ENCODE measurements at places on chromosomes 16 and 17. TPM values are rescaled to one million over a fixed set of nuclear protein-coding genes. Genes with fewer than 3 reads are reported as not detected.

PRPSAP2 gene
- total RNA-seq, result 48.3 TPM

E4F1 gene
- total RNA-seq, result 21.9 TPM

C16orf96 gene
- 1.6 TPM for total RNA-seq

CCL17 gene
- total RNA-seq, result not detected

CBLN1 gene
- 6.3 TPM for total RNA-seq

YBX2 gene
- total RNA-seq, result 27.6 TPM

AGRP gene
- total RNA-seq, result not detected

SRCIN1 gene
- 3.8 TPM for total RNA-seq

GRCh38 chr16:76818606-76819181 is 372.3 kb upstream of the MON1B start:
- no peaks in the 10 kb centered on the region for H3K36me3 ChIP-seq
- no peak for DNase-seq
- no peak overlapping the region for H3K4me3 ChIP-seq

DNA sequence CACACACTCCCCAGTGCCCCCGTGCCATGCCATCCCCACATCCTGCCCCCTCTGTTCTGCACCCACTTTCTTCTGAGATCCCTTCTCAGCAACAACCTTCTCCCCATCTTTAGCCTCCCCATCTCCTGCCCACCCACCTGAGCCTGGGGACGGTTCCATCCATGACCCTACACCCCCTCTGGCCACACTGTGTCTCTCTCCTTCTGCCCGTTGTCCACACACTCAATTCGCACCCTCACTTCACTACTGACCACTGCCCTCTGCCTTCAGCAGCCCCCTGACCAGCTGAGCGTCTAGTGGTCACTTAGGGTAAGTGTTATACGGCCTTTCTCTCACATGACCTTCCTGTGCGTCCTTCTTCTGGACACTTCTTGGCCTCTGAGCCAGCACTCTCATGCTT is 6.1 kb downstream of the ARHGAP27 start:
- no peak for DNase-seq
- H3K36me3 ChIP-seq, result no peaks in the 10 kb centered on the region
- no peak overlapping the region for H3K4me3 ChIP-seq
- H3K4me1 ChIP-seq, result peaks cover 26% of the 10 kb centered on the region
- peaks cover 34% of the 10 kb centered on the region for H3K27me3 ChIP-seq

GRCh38 chr16:89549007-89549700 is 11.3 kb upstream of the RPL13 start:
- no peaks in the 10 kb centered on the region for H3K4me1 ChIP-seq
- no peaks in the 10 kb centered on the region for H3K27me3 ChIP-seq
- H3K4me3 ChIP-seq, result no peak overlapping the region
- no peak for DNase-seq
- H3K36me3 ChIP-seq, result peaks cover 29% of the 10 kb centered on the region
- no peak overlapping the region for H3K27ac ChIP-seq

GRCh38 chr17:55332296-55333041 is 67.7 kb downstream of the HLF start:
- no peaks in the 10 kb centered on the region for H3K4me1 ChIP-seq
- no peak for DNase-seq
- H3K4me3 ChIP-seq, result no peak overlapping the region
- no peaks in the 10 kb centered on the region for H3K36me3 ChIP-seq
- H3K27me3 ChIP-seq, result no peaks in the 10 kb centered on the region

DNA sequence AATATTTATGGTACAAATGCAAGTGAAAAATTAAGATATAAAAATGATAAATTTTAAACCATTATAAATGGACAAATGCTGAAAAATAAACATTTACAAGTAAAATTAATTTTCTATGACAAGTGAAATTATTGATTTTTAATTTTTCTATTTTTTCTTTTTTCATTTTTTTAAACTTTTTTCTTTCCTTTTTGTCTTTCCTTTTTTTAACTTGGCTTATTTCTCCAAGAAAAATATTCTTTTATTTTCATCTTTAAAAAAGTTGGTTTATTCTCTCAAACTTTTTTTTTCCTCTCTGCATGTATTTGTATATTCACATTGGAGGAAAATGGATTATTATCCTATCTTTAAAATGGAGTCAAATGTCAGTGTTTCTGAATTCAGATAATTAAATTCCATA is 3.9 kb upstream of the IGF2BP1 start:
- no peaks in the 10 kb centered on the region for H3K36me3 ChIP-seq
- no peaks in the 10 kb centered on the region for H3K27me3 ChIP-seq
- no peak overlapping the region for H3K4me3 ChIP-seq
- no peak overlapping the region for H3K27ac ChIP-seq

DNA sequence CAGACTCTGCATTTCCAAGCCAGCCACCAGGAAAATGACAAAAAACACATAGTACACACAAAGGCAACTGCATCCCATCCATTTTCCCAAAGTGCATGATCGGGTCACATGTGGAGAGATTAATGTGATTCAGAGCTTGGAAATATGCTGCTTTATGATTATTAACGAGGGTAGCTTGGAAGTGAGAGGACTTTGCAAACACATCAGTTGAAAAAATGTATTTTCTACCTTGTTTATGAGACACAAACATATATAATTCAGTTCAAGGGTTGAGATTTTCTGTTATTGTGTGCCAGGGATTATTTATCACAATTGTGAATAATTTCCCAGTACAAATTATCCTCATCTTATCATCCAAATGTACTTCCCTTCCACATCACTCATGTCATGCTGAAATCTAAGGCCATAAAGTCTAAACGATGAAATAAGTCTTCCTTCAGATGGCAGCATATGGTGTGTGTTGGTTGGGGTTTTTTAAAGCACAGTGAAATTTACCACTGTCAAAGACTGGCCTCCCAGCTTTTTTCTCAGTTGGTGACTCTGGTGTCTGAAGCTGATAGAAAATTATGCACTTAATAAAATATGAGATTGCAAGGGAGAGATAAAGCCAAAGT is 104.7 kb upstream of the ADAMTS18 start:
- H3K27ac ChIP-seq, result no peak overlapping the region
- DNase-seq, result no peak
- H3K4me3 ChIP-seq, result no peak overlapping the region

- no peak for DNase-seq
- no peaks in the 10 kb centered on the region for H3K36me3 ChIP-seq
- no peaks in the 10 kb centered on the region for H3K27me3 ChIP-seq
- H3K4me1 ChIP-seq, result no peaks in the 10 kb centered on the region
- no peak overlapping the region for H3K27ac ChIP-seq
Measured at GRCh38 chr17:74194682-74195081, 8.8 kb upstream of the RPL38 start.

GRCh38 chr17:32215696-32216095 is 49.9 kb upstream of the RHBDL3 start:
- H3K36me3 ChIP-seq, result no peaks in the 10 kb centered on the region
- H3K27me3 ChIP-seq, result no peaks in the 10 kb centered on the region
- DNase-seq, result no peak
- H3K4me1 ChIP-seq, result no peaks in the 10 kb centered on the region
- H3K27ac ChIP-seq, result no peak overlapping the region

GRCh38 chr17:18247613-18248001 is 10.9 kb downstream of the FLII start:
- peak overlapping the region; percentile 63 for H3K4me3 ChIP-seq
- DNase-seq, result no peak
- peaks cover 5% of the 10 kb centered on the region for H3K4me1 ChIP-seq
- H3K27ac ChIP-seq, result no peak overlapping the region
- H3K36me3 ChIP-seq, result peaks cover 57% of the 10 kb centered on the region

GRCh38 chr17:43946781-43947180 is 4.5 kb upstream of the PPY start:
- no peak overlapping the region for H3K4me3 ChIP-seq
- no peak overlapping the region for H3K27ac ChIP-seq
- peaks cover 4% of the 10 kb centered on the region for H3K27me3 ChIP-seq
- no peaks in the 10 kb centered on the region for H3K36me3 ChIP-seq
- DNase-seq, result no peak
- H3K4me1 ChIP-seq, result peaks cover 3% of the 10 kb centered on the region

DNA sequence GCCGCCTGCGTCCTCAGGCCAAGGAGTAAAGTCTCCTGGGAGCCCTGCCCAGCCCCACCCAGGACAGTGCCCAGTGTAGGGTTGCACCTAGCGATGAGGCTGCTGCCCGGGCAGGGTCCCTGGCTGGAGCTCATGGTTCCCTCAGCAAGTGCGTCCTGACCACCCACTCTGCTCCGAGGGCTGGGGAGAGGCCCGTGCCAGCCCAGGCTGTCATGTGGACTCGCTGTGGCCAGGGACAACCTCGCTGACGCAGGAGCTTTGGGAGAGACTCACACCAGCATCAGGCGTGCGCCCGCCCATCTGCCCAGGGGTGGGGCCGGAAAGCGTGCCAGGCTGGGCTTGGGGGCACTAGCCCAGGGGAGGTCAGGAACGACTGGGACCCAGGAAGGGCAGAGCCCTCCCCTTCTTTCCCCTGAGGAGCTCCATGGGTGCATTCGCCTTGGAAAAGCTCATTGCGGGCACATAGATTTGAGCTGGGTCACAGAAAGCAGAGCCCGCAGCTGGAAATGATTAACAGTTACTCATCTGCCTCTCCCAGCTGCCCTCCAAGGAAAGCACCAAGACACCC is 19.7 kb downstream of the DPEP1 start:
- H3K27me3 ChIP-seq, result no peaks in the 10 kb centered on the region
- no peak overlapping the region for H3K27ac ChIP-seq
- H3K4me1 ChIP-seq, result no peaks in the 10 kb centered on the region

DNA sequence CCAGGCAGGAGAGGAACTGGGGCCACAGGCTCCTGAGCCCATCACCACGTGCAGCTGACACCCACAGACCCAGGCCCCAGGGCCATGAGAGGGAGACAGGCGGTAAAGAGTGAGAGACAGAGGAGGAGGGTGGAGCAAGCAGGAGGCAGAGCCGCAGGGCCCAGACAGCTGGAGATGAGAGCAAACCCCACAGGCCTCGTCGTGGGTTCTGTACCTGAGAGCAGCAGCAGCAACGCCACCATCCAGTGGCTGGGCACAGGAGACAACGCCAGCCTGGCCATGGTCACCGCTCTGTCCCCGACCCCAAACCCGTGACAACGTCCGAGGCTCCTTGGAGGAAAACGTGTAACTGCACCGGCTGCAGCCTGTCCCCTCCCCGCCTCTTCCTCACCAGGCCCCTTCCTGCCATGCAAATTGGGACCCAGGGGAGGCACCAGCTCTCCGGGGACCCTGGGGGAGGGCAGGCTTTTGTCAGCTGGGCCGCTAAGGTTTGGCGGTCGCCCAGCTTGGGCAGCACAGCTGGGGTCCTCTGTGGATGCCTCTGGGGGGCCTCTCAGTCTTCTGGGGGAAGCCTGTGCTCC is at the start of gene CD79B:
TSS of gene CD79B (minus strand) at position 351 of the 581 bp plus-strand sequence. CDS start at position 281, 70 bp downstream.
- no peak within 1 kb of the TSS for H3K4me3 ChIP-seq
- H3K27me3 ChIP-seq, result no peaks in the 10 kb centered on the region
- DNase-seq, result peak; percentile 45
- H3K36me3 ChIP-seq, result no peaks in the 10 kb centered on the region
- H3K4me1 ChIP-seq, result no peaks in the 10 kb centered on the region

DNA sequence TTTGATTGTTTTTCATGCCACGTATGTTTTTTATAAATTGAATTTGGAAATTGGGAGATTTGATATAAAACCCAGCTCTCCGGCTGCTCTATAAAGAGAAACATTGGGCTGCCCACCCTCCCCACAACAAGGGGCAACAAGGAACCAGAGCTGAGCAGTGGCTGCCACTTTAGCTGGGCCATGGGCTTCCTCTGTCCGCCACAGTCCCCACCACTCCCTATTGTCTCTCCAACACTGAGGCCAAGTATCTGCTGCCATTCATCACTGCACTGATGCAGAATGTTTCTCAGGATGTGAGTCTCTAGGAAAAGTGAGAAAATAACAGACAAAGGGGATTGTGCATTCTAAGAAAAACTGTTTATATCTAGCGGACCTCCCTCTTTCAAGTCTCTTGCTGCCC is 106.8 kb downstream of the LITAF start:
- no peaks in the 10 kb centered on the region for H3K27me3 ChIP-seq
- no peaks in the 10 kb centered on the region for H3K4me1 ChIP-seq
- no peak overlapping the region for H3K27ac ChIP-seq

DNA sequence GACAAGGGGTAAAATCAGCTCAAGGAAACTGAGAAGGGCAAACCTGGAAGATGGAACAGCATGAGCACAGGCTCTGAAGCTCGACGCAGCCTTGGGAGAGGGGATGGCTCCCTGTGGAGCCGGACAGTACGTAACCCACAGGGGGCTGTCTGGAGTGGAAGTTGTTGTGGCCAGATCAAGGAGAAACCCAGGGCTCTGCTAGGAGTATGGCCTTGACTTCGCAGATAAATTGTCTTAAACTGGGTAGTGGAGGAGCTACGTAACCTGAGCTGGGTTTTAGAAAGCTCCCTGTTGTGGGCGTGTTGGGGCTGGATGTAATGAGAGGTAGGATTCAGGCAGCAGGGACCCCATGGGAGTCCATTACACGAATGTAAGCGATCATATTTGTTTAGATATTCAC is 25.5 kb upstream of the AXIN2 start:
- peaks cover 9% of the 10 kb centered on the region for H3K4me1 ChIP-seq
- H3K36me3 ChIP-seq, result no peaks in the 10 kb centered on the region
- H3K27ac ChIP-seq, result no peak overlapping the region

Data from H1 (cell line).